ENCODE measurements at places on chromosomes 4 and X. TPM values are rescaled to one million over a fixed set of nuclear protein-coding genes. Genes with fewer than 3 reads are reported as not detected.

DNA sequence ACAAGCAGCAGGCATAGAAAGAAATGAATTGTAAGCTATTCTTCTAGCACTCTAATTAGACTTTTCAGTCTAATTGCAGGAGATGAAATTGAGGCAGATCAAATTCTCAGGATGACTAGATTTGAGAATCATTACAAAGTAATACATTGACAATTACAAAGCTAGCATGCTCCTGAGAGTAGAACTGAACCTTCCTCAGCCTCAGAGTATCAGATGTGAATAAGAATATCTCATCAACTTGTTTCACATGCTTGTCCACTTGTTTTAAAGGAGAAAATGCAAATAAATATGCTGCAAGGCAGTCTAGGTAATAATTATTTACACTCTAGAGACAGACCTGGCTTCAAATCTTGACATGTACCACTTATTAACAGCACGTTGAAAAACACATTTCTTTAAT, 491.0 kb upstream of the MAGEB2 start:
- no peak for DNase-seq

DNA sequence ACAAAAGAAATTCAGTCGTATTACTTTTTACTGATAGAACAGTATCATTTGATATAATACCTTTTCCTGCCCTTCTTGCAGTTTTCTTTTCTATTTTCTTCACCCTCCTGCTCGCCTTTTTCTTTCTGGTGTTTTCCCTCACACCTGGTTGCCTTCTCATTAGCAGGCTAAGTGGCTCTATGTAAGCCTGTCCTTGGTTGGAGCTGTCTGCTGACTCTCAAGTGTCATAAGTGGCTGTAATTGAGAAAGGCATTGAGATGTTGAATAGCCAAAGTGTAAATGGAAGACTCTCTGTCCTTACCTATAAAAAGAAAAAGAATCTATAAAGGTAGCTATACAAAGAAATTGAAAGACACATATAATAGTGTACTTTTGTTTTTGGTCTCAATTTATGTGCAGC, 180.7 kb downstream of the ADGRL3 start:
- DNase-seq = no peak

MAGEB10 gene
- not detected for polyA plus RNA-seq

STS gene
- polyA plus RNA-seq = 3.5 TPM
